Stimulated activated CD8-positive, alpha-beta memory T cell treated with anti-CD3 and anti-CD28 coated beads, Interleukin-7, amount 100 ng/mL, for 1 hour (primary cell): ENCODE measurements at places on chromosomes 4 and X.

GRCh38 chr4:119281393-119281792, 40.5 kb downstream of the FABP2 start:
- DNase-seq: no peak

DNA sequence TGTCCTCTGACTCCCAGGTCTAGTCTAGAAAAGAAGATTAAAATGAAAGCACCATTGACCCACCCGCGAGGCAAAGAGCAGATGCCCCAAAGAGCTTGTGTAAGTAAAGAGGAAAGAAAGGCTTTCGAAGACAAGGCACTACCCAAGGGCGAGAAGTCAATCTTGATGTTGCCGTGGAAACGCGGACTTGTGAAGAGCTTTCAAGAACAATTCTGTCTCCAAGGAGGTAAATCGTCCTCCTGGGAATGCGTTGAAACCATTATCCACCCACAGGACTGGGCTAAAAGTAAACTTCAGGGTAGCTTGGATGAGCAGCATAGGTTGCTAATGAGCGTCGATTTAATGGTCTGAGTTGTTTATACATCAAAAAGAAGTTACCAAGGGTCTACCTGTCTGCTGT, 189.3 kb downstream of the DHRSX start:
- DNase-seq: no peak

DNA sequence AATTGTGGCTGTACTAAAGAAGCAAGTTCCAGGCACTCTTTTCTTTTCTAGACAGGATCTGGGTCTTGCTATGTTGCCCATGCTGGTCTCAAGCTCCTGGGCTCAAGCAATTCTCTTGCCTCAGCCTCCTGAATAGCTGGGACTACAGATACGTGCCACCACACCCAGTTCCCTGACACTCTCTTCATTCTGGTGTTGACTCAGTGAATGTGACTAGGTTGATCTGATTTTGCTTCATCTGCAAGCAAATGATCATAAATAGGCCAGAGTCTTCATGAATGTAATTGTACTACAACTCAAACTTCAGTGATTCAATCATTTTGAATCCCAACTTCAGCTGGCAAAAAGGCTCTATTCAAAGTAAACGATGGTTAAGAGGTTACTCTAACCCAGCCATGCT, 78.5 kb downstream of the APBB2 start:
- DNase-seq: no peak

GRCh38 chr4:153153339-153153871, 50.8 kb upstream of the TRIM2 start:
- no peak for DNase-seq

DNA sequence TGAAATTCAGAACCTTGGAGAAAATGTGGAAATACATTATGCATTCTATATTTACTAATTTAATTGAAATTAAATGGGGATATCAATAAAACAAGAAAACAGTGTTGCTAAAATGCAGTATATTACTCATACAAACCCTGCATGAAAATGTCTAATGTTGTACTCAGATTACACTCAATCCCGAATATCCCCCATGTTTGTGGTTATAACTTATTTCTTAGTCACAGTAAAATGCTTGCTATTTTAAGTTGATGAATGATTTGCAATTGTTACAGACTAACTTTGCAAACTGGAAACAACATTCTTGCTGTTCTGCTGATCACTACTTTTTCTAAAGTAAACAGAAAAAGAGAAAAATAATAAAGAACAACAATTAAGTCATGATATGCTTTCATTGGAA, 33.1 kb upstream of the ANXA10 start:
- no peak for DNase-seq

DNA sequence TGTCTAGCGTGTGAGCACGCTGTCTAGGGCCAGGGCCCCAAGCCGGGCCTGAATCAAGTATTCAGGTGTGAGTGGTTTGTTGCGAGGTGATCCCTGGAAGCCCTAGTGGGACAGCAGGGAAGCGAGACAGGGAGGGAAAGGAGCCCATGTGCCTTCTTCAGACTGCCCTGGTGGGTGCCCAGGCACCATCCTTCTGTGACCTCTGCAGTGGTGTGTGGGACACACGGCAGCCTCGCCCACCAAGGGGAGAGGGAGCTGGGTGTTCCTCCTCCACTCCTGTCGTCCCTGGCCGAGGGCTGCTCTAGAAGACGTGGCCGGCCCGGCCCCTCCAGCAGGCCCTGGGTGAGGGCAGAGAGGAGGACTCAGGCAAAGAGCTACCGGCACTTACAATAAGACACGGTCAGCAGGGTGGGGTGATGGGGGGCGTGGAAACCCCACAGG, 47.4 kb downstream of the HTRA3 start:
- no peak for DNase-seq

GRCh38 chr4:126583509-126583908, 1049.2 kb upstream of the INTU start:
- no peak for DNase-seq

GRCh38 chr4:106691749-106692148, 323.2 kb upstream of the GIMD1 start:
- no peak for DNase-seq

DNA sequence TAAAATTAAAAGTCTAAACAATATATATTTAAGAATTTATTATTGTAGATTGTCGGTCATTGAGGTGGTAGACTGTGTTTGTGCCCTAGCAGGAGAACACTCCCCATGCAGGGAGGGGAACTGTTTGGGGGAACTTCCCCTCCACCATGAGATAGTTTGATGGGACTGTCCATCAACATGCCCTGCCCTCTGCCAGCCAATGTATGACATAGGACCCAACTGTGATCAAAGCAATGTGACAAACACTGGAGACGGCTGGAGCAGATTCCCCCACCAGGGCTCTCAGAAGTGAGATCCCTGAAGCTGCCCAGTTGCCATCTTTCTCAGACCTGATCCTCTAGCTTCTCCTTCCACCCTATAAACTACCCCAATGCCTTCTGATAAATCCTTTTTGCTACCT, 44.9 kb downstream of the SH3KBP1 start:
- no peak for DNase-seq

- no peak for DNase-seq
These were observed 70.1 kb upstream of the HCCS start for GRCh38 chrX:11040996-11041395.

- no peak for DNase-seq
These were observed 20.2 kb upstream of the MED14 start for GRCh38 chrX:40755291-40756249.

- DNase-seq: no peak
These were observed 5.2 kb downstream of the EGFL6 start for GRCh38 chrX:13574600-13574999.

DNA sequence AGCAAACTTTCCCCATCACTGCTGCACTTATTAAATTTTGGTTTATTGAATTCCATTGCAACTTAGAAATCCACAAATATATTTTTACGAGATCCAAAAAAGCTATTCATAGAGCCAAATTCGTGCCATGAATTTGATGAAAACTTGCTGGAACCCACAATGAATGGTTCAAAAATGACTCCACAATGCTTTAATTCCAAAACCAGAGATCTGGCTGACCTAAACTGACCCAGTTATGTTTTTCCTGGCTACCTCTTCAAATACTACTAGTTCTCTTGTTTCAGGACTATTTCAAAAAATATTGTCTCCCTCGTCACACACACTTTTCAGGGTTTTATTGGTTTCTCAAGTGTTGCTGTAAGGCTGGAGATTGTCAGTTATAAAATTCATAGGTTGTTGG, 474.8 kb downstream of the PDGFC start:
- no peak for DNase-seq

- no peak for DNase-seq
These were observed 149.2 kb upstream of the TEX13C start for GRCh38 chrX:125170459-125170858.

DNA sequence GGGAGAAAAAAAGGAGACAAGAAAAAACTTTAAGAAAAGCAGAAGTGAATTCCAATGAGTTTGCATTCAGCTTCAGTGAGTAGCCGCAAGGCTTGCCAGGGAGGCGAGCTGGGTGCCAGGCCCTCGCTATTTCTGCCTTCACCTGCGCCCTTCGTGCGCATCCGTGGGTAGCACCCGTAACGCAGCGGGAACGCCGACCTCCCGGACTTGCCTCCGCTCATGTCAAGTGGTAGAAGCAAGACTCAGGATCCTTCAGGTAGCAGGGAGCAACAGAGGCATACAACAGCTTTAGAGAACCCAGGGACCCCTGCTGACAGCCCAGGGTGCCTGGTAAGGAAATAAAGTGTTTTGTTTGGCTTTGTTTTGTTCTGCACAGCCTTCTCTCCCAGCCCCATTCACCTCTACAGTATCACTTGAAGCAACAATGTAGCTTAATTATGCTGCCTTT, 140.0 kb upstream of the BCOR start:
- no peak for DNase-seq

DNA sequence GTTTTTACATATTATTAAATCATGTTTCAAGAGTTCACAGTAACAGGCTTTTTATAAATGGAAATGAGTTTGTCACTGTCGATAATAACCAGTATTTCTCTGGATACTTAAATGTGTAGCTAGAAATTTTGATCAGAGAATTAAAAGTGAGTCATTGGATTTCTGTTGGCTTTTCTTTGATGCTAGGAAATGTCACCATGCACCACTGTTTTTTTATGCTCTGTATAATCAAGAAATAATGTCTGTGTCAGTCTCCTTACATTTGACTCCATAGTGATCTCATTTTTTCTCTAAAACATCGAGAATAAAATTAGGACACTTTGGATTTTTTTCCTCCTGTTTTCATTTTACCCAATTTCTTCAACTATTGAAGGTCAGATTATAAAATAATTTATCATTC, 234.2 kb downstream of the RAPGEF2 start:
- DNase-seq: no peak

GRCh38 chr4:182141061-182141460, 102.1 kb upstream of the TENM3 start:
- DNase-seq: no peak

DNA sequence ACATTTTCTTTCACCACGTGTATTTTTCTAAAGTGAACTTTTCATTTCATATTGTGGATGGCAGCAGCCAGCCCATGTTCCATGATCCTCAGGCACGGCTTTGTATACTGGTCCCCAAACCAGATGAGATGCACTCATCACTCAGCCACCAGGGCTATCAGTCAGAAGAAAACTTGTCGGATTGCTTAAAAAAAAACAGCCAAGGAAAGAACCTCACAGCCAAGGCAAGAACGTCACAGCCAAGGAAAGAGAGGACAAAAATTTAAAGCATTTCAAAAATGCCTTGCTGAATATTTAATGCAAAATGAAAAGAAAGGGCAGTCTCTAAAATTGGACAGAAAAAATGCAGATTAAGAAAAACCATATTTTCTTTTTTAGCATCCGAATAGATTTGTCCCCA, 333.3 kb downstream of the PDGFC start:
- DNase-seq: no peak

GRCh38 chr4:151991001-151991883, 230.4 kb upstream of the GATB start:
- no peak for DNase-seq

DNA sequence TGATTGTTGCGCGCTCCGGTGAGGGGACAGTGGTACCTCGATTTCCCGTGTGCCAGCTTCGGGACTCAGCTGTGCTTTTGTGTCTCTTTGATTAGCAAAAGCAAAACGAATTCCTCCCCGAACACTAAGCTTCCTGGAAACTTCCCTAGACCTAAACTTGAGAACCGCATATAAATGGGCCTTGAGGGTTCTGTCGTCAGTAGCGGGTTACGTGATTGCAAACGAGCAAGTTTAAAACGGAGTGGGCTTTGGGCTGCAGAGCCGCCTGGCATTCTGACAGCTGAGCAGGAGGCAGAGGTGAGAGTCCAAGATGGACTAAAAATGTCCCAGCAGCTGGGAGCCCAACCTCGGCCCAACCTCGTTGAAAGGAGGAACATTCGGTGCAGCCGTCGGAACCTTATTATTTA, 1.2 kb upstream of the TAPT1 start:
- no peak for DNase-seq

- DNase-seq: no peak
These were observed 15.1 kb upstream of the INTS6L start for GRCh38 chrX:135505351-135505750.

DNA sequence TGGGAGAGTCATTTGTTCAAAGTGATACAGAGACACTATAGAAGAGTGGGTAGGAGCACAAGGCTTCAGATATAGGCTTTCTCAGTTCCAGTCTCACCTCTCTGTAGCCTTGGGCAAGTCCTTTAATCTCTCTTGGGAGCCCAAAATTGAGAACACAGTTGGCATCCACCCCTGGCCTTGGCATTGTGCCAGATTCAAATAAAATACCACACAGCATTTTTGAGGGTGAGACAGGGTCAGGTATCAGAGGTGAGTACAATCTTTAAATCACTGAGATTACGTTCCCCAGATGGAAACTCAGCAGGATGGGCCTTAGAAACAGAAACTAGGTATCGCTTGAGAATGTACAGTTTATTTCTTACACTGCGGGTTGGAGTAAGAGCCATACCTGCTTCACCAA, 25.2 kb upstream of the SMIM10L2A start:
- DNase-seq: no peak

DNA sequence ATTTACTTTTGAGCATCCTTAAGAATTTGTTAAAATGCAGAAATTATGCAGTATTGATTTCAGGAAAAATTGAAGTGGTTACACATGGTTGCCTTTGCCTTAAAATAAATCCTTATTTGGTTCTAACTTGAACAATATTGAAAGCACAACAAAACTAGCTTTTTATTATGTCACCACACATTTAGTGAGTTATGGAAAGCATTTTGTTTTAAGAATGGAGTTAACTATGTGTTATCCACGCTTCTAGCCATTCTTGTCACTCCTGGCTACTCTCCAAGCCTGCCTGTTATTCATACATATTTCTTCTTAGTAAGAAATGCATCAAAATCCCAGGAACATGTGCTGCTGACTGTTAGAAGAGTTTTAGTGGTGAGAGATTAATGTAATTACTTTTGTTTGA, 73.9 kb downstream of the FAT4 start:
- DNase-seq: no peak

- no peak for DNase-seq
These were observed 64.4 kb downstream of the CHRNA9 start for GRCh38 chr4:40399578-40399977.

GRCh38 chrX:150360331-150360730, 2.8 kb upstream of the MAMLD1 start:
- no peak for DNase-seq

DNA sequence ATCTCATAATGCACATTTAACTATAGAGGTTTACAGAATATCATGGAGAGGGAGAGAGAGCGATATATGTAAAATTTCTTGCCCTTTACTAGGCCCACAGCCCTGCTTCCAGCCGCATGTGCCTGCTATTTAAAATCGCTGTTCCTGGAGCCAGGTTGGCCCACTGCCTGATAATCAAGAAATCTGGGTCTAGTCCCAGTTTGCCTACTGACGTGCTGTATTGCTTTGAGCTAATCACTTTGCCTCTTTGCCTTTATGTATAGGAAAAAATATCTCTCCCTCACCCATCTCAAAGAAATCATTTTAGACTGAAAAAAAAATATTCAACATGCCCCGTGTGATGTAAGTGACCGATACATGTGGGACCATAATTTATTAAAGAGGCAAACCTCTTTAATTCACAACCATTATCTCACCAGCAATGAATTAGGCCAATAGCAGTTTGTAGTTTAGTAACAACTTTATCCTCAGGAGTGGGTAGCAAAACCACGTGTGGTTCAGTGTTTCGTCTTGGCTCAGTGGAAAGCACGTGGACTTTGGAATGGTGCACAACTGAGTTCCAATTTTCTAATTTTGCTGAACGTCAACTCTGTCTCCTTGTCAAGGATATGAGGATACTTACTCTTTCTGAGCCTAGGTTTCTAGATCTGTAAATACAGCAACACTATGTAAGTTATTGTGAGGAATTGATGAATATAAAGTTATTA, 62.6 kb downstream of the GRXCR1 start:
- no peak for DNase-seq

- DNase-seq: no peak
These were observed 53.2 kb downstream of the SPRY1 start for GRCh38 chr4:123449780-123450179.

GRCh38 chr4:23978002-23978401, 88.2 kb upstream of the PPARGC1A start:
- no peak for DNase-seq
